ENCODE measurements at places on chromosomes 5 and 9. TPM values are rescaled to one million over a fixed set of nuclear protein-coding genes. Genes with fewer than 3 reads are reported as not detected.

- DNase-seq, result no peak
Observed at GRCh38 chr5:6736106-6736505, 22.9 kb downstream of the TENT4A start.

GRCh38 chr5:180194410-180195345 lies 14.3 kb downstream of the RASGEF1C start:
- DNase-seq, result no peak

- no peak for DNase-seq
Observed at GRCh38 chr9:137301081-137301947, 757 bp downstream of the NRARP start.

DNA sequence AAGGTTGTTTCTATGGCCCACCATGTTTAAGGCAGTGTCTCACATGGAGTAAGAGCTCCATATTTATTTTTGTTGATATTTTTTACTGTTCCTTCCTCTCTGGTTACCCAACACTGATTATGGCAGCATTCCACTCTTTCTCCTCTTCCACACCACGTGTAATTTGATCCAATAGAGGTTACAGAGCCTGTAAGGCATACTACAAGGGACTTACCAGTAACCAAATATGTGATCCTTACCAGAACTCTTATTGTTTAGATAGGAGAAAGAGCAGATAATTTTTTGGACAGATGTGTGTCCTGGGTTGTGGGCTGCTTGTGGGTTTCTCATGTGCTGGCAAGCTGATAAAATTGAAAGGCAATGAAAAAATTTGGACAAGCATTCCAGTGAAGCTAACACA lies 261.3 kb downstream of the TMEM167A start:
- no peak for DNase-seq

- DNase-seq, result no peak
Observed at GRCh38 chr9:83765376-83765775, 52.2 kb downstream of the GKAP1 start.

DNA sequence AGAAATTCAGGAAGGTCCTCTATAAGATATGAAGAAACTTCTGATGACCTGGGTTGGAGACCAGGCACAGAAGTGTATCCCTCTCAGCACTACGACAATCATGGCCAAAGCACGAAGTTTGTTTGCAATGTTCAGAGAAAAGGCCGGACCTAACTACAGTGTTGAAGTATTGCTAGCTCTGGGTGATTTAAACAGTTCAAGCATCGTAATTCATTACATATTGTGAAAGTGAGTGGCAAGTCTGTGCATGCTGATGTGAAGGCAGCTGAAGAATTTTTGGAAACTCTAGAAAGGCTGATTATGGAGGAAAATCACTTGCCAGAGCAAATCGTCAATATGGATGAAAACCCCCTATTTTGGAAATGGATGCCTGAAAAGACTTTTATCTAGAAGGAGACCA lies 67.2 kb upstream of the PANK3 start:
- DNase-seq, result no peak

GRCh38 chr9:34589636-34590380 lies at the start of gene CNTFR:
TSS of gene CNTFR (minus strand) at chr9:34589724. CDS start at chr9:34568981, 20,743 bp downstream.
- peak; percentile 55 for DNase-seq

- DNase-seq, result no peak
Observed at GRCh38 chr5:30279237-30279636, 914.2 kb upstream of the CDH6 start.

DNA sequence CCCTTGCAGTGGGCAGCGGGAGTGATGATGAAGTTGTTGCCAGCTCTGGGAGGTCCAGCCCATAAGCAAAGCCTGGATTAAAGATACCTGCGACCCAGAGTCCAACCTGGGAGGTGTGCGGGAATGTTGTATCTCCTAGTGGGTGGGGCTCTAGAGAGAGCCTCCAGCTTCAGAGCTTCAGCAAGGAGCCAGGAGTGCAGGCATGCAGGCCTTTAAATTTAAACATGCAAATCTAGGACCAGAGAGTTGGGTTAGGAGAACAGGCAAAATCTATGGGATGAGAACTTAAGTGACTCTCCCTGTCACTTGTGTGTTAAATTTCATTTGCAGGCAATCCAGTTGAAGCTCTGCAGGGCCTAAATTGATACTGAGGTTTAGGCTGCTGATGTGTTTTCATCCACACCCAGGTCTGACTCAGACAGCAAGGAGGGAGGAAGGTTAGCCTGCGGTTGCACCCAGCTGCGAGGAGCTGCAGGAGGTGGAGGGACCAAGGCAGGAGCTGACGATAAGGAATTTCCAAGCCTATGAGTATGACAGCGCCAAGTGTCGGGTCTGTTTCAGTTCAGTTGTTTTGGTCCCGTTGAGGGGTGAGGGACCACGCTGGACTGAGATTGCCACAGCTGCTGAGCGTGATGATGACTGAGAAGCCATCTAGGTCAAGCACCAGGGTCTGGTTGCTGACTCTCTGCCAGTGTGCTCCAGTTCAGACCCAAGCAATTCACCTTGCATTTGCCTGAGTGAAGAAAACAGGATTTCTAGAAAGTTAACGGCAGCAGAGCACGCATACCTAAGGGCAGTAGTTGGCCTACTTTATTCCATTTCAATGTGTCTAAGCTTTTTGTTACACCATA lies 243.0 kb downstream of the ICE1 start:
- no peak for DNase-seq

GRCh38 chr5:176739461-176740051 lies 70.8 kb upstream of the UNC5A start:
- no peak for DNase-seq

- DNase-seq, result no peak
Observed at GRCh38 chr9:101269591-101270283, 115.1 kb downstream of the BAAT start.

DNA sequence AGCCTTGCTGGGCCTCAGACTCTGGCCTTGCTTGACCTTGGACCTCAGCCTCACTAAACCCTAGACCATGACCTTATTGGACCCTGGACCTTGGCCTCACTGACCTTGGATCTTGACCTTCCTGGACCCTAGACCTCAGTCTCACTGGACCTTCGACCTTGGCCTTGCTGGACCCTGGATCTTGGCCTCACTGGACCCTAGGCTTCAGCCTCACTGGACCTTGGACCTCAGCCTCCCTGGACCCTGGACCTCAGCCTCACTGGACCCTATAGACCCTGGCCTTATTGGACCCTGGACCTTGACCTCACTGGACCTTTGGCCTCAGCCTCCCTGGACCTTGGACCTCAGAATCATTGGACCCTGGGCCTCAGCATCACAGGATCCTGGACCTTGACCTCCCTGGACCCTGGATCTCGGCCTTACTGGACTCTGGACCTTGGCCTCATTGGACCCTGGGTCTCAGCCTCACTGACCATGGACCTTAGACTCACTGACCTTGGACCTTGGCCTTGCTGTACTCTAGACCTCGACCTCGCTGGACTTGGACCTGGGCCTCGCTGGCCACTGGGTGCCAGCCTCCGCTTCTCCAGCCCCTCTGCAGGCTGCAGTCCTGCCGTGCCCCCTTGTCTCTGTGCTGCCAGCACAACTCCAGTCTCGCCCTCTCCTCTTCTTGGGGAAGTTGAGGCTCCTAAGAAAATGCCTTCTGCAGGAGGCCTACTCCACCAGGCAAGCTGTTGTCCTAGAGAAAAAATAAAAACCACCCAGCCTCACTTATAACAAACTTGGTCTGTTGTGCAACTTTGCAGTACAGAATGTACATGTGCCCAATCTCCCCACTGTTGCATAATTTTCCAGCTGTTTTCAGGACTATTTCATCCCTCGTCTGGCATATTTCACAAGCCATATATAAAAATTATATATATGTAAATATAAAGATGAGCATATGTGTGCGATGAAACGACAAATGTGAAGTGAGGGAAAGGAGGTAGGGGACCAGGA lies 11.0 kb upstream of the ADAMTS2 start:
- DNase-seq, result no peak

- DNase-seq, result peak; percentile 28
Observed at GRCh38 chr5:59358005-59358861, 535.3 kb downstream of the PDE4D start.

DNA sequence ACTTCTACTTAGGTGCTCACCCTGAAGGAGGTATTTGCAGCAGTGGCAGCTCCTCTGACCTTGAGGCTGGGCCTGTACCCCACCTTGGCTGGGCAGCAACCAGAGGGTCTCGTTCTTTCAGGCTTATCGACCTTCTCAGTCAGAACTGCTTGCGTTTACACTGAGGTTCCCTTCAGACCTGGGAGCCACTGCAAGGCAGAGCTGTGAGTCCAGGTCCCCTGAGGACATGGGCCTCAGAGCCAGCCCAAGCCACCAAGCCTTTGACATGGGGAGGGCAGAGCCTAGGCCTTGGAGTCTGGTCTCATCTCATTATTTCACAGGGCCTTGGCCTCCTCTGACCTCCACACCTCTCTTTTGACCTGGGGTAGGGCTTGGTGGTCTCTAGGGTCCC lies 13.7 kb downstream of the ACSL6 start:
- DNase-seq, result no peak

DNA sequence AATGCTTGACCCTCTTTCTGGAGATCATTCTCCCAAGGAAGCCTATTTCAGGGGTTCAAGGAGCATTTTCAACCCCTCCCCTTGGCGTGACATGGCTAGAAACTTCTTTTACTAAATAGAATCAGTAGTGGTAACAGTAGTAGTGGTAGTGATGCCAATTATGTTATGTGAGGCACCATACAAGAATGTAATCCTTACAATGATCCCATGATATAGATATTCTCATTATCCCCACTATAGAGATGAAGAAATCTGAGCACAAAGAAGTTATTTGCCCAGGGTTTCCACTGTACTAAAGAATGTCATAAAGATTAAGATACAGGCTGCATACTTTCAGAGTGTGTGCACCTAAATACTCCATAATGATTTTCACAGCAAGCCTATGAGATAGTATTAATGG lies 155.4 kb upstream of the CLINT1 start:
- no peak for DNase-seq

GRCh38 chr5:126509339-126509738 lies 85.7 kb downstream of the ALDH7A1 start:
- no peak for DNase-seq

DNA sequence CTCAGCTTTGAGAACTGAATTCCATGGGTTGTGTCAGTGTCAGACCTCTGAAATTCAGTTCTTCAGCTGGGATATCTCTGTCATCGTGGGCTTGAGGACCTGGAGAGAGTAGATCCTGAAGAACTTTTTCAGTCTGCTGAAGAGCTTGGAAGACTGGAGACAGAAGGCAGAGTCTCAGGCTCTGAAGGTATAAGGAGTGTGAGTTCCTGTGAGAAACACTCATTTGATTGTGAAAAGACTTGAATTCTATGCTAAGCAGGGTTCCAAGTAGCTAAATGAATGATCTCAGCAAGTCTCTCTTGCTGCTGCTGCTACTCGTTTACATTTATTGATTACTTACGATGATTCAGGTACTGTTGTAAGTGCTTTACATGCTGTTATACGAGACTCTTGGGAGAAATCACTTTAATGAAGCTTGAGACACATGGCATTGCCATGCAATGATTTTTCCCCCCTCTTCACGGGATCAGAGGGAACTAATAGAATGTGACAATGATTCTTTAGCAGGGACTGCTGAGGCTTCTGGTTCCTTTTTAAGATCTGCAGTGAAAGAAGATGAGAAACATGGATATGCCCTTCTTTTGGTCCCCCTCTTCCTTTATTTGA lies 63.8 kb downstream of the PTTG1 start:
- no peak for DNase-seq

DNA sequence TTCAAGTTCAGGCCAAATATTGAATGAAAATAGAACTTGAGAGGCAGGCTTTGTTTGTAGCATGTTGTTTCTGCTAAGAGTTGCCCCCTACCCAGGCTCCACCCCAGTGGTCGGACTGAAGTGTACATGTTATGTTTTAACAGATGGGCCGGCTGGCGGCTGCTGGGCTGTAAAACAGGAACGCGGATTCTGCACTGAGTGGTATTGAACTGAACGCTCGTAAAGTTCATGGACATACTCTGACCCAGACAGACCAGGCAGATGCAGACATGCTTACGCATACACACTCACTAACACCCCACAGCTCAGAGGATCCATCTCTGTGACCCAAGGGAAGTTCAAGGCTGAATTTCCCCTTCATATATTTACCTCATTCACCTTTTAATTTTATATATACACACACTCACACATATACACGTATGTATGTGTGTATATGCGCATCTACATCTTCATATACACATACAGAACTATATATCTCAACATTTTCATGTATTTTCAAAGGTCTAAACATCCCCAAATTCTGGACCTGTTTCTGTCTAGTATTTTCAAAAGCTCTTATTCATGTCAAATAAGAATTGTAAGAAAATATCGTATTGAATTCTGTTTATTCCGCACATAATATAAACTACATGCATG lies 1.4 kb downstream of the MARCHF3 start:
- DNase-seq, result no peak

GRCh38 chr9:107281922-107282667 lies 984 bp upstream of the RAD23B start:
- DNase-seq, result no peak

DNA sequence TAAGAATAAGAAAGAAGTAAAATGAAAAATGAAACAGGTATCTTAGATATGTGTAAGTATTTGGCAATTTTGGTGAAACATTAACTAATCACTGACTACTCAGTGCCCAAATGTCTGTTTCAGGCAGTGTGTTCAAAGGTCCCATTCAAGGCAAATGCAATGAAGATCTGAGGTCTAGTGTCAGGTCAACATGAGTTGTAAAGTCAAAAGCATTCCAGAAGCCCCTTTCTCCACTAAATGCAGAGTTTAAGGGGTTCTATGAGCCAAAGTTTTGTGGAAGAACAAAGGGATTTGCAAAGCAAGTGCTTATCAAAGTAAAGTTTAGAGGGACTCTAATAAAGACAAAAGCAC lies 71.0 kb upstream of the GPBP1 start:
- DNase-seq, result no peak

Gene ENTPD2
- 11.5 TPM for total RNA-seq

Gene HSPA4
- total RNA-seq, result 22.4 TPM

Gene PCDHGC3
- 120 TPM for total RNA-seq

Gene HMCN2
- total RNA-seq, result 10.1 TPM

Gene HTR4
- total RNA-seq, result not detected

Gene SPATA31D4
- not detected for total RNA-seq

Gene HACD4
- total RNA-seq, result 4.0 TPM

Gene CCNJL
- under 0.01 TPM for total RNA-seq

Gene TRIM7
- 1.2 TPM for total RNA-seq

Gene PCDHA9
- 0.59 TPM for total RNA-seq

Gene SPATA31E1
- total RNA-seq, result not detected

Gene PCSK1
- not detected for total RNA-seq

Gene HMMR
- not detected for total RNA-seq

Gene RNF208
- not detected for total RNA-seq

Measured in uterus (tissue), 4 donors.